ENCODE measurements at places on chromosomes 7 and 10.

- DNase-seq, result no peak
Observed at GRCh38 chr10:98292971-98293370, 25.0 kb upstream of the LOXL4 start.

DNA sequence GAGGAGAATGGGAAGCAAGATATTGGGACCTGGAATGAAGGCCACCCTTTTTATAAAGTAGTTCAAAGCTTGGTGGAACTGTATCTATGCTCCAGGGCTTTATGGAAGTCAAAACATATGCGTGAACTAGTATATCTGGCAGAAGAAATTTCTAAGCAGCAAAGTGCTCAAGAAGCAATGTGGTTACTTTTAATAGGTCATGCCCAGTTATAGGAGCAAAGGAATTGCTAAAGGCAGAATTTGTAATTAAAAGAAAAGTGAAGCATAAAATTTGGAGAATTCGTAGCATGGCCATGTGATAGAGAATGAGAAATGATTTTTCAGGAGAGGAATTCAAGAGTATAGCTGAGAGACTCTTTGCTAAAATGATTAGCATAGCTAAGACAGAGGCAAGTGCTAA, 1110.4 kb downstream of the XPNPEP1 start:
- no peak for DNase-seq

- no peak for DNase-seq
Observed at GRCh38 chr7:30594048-30594539, 584 bp upstream of the GARS1 start.

- DNase-seq, result no peak
Observed at GRCh38 chr7:55061726-55062499, 43.1 kb downstream of the EGFR start.

DNA sequence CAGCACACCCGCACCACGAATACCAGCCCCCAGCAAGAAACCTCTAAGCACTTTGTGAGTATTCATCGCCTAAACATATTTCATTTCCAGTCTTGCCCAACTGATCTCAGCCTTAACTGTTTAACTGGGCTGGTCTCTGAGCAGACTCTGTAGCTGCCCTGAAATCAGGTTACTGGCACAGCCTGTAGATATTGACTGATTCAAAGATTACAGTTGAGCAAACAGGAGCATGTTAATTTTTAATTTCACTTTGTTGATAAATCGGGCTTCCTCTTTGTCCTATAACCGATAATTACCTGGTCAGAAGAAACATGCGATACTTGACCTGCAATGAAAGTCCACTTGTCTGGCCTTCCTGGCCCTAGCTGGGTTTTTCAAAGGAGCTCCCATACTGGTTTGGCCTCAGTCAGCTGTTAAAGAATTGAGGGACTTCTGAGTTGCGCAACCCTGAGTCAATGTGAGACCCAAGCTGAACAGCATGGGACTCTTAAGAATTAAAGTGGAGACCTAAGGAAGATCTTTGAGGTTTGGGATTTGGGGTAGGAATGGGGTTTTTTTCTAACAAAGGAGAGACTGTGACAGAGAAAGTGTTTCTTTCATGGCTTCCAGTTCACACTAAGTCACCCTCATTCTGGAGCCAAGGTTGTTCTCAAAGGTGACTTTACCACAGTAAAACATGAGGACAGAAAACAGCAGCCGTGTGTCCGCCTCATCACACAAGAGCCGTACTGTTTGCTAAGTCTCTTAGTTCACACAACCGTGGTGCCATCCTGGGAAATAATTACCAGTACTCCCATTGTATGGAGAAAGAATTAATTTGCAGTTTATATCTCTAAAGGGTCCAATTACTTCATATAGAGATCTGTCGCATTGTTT, 75.9 kb downstream of the PPP1R3C start:
- no peak for DNase-seq

- DNase-seq, result no peak
Observed at GRCh38 chr7:111164442-111164841, 73.5 kb downstream of the LRRN3 start.

DNA sequence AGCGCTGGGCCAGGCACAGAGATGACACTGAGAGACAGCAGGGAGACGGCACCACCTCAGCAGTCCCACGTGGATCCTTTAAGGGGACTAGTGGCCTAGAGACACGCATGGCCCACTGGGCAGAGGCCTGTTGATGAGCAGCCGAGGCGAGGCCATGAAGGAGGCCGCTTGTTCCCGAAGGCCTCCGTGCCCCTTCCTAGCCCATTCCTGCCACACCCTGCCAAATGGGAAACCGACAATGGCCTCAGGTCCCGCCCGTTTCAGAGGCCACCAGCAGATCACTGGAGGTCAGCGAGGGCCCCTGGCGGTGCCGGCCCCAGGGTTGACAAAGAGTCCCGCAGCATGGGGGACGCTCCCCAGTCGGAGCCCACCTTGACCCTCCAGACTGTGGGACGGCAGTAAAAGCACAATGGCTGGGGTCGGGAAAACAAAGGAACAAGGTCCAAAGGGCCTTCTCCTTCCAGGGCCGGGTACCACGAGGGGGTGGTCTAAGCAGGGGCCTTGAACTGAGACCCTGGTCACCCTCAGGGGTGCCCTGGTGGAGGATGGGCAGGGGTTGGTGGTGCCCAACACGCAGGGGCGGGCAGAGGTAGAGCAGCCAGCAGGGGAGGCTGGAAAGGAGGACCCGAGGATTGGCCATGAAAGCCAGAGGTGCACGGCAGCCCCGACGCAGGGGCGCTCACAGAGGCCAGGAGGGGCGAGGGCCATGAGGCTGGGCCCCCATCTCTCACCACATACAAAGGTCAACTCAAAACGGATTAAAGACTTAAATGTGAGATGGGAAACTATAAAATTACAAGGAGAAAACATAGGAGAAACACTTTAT, 19.9 kb upstream of the CNPY1 start:
- DNase-seq, result no peak

DNA sequence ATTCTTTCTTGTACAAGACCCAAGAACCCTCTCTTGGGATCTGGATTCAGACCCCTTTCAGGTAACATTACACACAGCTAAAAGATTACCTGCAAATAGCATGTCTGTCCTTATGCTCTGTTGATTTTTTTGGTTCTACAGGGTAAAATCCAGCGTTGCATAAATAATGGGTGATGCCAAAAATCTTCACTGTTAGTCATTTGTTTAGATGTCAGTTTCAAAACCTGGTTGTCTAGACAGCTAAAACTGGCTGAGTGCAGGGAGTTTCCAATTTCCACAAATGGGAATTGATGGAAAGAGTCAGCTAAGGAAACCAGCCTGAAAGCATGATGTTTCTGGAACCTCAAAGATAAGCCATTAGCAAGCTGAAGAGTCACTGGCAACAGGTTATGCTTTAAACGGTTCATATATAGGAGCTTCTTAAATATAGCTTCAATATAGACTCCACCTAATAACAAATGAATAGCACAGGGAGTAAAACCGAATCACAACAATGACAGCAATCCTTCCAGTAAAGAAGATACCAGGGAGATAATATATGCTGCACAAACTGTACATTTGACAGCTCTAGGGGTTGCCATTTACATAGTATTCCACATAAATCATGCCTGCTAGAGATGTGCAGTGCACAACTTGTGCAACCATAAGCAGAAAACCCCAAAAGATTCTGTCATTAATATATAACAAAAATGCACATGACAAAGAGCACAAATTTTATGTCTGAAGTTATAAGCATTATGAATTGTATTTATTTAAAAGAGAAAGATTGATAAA, 20.4 kb downstream of the CCDC71L start:
- no peak for DNase-seq

DNA sequence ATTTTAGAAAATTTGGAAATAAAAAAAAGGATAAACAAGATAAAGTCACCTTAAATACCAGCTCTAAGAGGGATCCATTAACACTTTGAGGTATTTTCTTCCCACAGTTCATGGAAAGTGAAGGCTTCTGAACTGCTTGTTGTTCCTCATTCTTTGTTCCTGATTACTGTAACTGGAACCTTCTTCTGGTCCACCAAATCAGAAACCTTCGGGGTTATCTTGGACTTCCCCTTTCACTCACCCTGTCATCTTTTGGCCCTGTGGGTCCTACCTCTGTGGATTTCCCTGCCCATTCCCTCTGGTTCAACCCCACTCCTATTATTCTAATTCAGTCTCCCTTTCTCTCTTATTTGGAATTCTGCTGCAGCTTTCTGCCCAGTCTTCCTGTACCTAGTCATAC, 116.5 kb upstream of the PRPS1L1 start:
- DNase-seq, result no peak

GRCh38 chr10:71696628-71697326, 22.8 kb downstream of the C10orf105 start:
- DNase-seq, result no peak

DNA sequence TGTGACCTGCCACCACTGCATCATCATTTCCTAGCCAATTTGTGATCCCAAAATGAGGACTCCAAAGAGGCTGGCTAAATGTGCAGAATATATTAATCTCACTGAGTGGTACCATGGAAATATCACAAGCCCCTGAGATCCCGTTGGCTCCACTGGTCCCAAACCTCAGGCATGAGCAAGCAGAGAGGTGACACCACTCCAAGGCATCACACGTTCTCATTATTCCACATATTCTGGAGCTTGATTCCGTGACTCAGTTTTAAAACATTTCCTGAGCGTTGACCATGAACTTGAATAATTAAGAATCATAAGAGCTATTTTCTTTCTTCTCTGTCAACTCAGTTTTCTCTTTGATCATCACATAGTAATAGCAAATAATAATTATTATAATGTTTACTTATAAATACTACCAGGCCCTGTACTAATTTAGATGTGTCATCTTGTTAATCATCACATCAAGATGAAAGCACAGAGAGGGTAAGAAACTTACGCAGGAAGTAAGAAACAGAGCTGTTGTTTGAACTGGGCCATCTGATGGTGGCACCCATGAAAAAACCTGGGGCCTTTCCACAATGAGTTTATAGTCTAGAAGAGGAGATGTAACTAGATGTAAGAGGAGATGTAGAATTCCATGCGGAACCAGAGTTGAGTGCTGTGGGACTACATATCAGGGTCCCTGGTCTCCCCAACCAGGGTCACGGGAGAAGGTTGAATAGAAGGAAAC, 3.5 kb downstream of the APBB1IP start:
- no peak for DNase-seq

DNA sequence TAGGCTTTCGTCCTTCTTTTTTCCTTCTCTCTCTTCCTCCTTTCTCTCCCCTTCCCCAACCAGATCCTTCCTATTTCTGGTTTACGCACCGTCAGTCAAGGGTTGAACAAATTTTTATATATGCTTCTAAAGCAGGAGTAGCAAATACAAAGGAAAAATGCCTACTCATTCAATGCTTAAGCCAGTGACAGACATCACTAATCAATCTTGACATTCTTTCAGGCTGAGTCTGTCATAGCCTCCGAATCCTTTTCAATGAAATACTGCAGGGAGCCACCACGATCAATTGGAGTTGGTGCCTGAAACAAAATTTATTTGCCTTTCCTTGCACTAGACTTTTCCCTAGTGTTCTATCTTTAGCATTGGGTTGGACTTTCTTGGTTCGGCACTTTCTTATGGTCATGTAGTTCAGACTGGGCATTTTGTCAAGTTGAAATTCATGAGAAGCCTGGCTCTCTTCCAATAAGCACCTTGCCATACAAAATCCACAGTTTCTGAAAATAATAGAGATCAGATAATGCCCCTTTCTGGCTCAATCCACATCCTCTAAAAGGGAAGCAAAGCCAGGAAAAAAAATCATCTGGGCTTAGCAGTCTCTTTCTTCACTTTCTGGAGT, 239.5 kb upstream of the PLXNA4 start:
- DNase-seq, result no peak

DNA sequence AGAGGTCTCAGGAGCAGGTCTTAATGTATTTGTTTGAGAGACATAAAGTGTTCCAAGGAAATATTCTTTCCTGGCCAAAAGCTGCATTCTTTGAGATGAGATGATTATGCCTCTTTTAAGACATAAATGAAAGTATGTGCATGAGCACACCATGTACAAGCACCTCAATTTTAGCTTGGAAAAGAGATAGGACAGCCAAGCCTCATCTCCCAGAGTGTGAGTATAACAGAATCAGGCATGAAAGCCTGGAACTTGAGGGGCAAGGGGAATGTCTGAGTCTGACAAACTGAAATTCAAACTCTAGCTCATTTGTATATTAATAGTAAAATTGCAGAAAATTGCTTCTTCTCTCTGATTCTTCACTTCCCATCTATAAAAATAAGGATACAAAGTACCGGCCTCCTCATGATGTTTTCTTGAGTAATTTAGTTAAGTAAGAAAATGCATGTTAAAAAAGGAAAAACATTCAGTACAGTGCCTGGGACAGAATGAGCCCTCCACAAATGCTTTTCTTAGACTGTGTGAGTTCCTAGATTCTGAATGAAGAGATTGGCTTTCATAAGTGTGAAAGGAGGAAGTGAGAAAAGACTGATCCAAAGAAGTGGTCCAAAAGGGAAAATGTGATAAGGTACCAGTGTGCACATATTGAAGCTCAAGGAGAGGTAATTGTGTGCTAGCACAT, 1260.9 kb upstream of the SORCS1 start:
- no peak for DNase-seq

DNA sequence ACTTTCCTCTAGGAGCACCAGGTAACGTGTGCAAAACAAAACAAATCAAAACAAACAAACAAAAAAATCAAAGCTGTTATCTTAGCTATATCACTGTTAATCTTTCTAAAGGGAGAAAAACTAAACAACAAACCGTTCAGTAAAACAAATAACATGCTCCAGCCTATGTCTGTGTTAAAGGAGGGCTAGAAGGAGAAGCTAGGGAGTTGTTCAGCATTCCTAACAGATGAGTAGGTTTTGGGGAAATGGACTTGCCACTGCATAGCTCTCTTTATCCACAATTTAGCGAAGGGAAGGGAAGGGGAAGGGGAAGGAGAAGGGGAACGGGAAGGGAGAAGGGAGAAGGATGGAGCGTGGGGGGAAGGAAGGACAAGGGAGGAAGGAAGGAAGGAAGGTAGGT, 134.2 kb upstream of the AKR1E2 start:
- DNase-seq, result no peak

GRCh38 chr7:137462074-137462715, 118.7 kb upstream of the PTN start:
- no peak for DNase-seq

DNA sequence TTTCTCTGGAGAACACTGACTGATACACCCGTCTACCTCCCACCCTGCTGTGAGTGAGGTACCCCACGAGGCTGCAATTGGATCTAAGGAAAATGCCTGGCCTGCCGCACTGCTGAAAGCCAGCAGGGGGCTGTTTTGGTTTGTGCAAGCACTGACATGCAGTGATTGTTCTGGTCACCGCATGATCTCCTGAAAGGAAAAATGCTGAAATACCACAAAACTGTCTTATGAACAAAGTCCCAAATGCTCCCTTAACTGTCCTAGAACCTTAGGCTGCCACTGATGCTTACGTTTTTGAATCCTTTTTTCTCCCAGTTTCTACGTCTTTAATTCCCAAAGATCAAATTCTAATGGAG, 132.7 kb downstream of the JCAD start:
- no peak for DNase-seq

- no peak for DNase-seq
Observed at GRCh38 chr7:19648791-19649190, 60.0 kb downstream of the POLR1F start.

GRCh38 chr7:156156734-156157408, 344.6 kb upstream of the SHH start:
- DNase-seq, result no peak

DNA sequence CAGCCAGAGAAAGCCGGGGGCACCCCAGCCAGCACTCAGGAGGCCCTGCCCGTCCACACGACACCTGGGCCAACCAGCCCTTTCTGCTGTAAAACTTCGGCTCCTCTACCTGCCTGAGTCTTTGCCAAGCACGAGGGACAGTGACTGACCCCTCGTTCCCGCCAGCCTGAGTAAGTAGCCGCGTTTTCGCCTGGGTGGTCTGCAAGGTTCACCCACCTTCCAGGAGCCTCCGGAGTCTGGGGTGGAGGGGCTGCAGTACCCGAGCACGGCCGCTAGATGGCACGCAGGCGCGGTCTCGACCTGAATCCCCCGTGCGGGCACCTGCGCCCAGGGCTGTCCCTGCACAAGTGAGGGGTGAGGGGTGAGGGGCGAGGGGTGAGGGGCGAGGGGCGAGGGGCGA, 192.7 kb downstream of the PTPRN2 start:
- DNase-seq, result no peak

All from cortex of kidney (tissue), 1 donor.